T-helper 2 cell (primary cell): ENCODE measurements at places on chromosomes 16 and 17.

GRCh38 chr17:47704116-47704515, 10.2 kb downstream of the TBKBP1 start:
- DNase-seq, result no peak

DNA sequence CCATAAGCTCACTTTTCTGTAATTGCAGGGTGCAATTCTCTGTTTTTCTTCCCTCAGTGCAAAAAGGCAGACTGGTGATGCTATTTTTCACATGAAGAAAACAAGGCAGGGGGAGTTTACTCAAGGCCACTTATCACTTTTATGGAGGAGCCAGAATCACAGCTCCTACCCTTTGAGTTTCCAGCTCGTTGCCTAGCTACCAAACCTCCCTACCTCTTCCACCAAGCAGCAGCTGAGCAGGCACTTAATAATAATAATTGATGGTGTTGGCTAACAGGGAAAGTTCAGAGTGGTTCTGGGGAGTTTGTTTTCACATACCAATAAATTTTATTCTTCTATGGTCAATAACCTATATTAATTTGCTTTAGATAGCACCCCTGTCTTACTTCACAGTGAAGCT, 31.9 kb upstream of the MPHOSPH6 start:
- no peak for DNase-seq

DNA sequence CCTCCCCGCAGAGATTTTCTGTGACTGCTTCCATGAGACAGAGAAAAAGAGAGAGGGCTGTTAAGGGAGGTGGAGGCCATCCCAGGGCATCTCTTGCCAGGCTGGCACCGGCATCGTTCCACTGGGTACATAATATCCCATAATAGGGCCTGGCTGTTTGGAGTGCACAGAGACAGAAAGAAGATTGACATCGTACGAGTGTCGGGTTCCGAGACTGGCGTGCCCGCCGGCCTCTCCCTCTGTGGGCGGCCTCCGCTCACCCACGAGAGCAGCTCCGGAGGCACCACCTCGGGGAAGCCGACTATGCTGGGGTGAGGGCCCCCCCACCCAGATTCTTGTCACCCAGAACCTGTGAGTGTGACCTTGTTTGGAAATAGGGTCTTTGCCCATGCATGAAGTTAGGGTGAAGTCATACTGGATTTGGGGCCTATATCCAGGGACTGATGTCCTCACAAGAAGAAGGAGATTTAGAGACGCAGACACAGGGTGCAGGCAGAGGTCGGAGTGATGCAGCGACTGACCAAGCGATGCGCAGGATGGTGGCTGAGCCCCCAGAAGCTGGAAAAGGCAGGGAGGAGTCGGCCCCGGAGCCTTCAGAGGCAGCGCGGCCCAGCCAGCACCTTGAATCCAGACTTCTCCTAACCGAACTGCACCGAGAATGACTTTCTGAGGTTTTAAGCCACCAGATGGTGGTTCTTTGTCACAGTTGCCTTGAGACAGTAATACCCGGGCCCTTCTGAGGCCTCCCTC, 101.8 kb upstream of the CIBAR2 start:
- DNase-seq, result no peak

GRCh38 chr16:58487566-58488351, 12.2 kb upstream of the NDRG4 start:
- peak; percentile 52 for DNase-seq

DNA sequence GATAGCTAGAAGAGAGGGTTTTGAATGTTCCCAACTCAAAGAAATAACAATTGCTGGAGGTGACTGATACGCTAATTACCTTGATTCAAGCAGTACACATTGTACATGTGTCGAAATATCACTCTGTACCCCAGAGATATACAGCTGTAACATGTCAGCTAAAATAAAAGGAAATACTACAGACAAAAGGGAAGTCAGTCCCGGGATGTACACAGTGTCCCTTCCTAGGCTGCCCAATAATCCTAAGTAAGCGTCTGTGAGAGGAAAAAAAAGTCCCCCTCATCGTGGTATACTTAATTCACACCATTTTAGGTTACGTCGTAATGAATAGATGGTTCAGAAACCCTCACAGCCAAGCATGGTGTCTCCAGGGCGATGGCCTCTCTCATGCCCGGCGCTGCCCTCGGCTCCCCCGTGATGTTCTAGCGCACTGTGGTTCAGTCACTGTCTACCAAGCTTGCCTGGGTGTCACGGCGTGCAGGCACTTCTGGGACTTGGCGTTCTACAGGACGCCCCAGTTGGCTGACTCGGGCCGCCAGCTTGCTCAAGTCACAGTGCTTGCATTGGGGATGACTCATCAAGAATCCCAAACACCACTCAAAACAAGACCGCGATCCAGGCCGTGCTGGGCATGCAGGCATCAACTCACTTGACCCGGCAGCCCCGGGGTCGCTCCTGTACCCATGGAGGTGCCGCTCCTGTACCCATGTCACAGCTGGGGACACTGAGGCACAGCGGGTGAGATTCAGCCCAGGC, 27.6 kb downstream of the CCDC40 start:
- no peak for DNase-seq
